Stimulated activated CD4-positive, alpha-beta T cell treated with anti-CD3 and anti-CD28 coated beads, TNF-alpha, amount 100 ng/mL, for 4 hours (primary cell): ENCODE measurements at places on chromosomes 12 and 14.

- no peak for DNase-seq
These were observed 117.4 kb downstream of the DAD1 start for GRCh38 chr14:22471545-22472121.

- DNase-seq, result no peak
These were observed 504.3 kb downstream of the SLC16A7 start for GRCh38 chr12:60100160-60100559.

DNA sequence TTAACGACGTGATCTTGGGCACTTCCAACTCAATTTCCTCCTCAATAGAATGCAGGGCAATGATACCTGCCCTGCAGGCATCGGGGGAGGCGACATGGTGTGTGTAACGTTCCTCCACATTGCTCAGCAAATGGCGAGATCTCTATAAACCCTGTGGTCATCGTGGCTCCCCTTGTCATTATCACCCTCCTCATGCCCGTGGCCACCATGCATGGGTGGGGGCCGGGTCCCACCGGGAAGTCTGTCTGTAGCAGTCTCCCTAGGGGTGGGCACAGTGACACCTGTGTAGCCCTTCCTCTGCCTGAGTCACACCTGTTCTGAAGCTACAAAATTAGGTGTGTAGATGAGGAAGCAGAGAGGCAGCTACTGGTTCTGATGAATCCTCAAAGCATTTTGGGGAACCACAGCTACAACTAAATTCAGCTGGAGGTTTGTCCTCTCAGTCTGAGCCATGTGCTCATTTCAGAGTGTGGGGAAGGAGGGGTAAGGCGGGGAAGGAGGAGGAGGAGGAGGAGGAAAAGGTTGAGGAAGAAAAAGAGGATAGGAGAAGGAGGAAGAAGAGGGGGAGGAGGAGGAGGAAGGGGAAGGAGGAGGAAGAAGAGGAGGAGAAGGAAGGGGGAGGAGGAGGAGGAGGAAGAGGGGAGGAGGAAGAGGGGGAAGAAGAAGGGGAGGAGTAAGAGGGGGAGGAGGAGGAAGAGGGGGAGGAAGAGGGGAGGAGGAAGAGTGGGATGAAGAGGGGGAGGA is 11.0 kb upstream of the CACNA2D4 start:
- DNase-seq, result no peak

DNA sequence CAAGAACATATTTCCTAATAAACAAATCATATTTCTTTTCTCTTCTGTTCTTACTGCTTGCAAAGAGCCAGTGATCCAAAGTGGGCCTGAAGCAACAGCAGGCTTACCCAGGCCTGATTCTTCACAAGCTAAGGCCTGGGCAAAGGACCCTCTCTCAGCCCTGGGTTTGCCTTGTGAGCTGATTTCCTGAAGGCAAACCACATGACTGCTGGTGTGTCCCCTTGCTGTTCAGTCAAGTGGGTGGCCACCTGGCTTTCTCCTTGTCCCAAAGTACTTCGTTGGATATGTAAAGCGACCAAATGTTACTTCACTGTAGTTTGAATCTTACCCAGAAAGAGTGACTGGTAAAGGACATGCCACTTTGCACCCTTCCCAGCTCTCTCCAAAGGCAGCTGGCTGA is 392.9 kb downstream of the ZFP36L1 start:
- no peak for DNase-seq

- DNase-seq, result no peak
These were observed 10.5 kb upstream of the NUAK1 start for GRCh38 chr12:106149096-106149784.
